GM18507 (cell line): ENCODE measurements at places on chromosomes 3 and 15.
A peak's percentile ranks its signal among the peaks of the same experiment; 100 is the strongest.

DNA sequence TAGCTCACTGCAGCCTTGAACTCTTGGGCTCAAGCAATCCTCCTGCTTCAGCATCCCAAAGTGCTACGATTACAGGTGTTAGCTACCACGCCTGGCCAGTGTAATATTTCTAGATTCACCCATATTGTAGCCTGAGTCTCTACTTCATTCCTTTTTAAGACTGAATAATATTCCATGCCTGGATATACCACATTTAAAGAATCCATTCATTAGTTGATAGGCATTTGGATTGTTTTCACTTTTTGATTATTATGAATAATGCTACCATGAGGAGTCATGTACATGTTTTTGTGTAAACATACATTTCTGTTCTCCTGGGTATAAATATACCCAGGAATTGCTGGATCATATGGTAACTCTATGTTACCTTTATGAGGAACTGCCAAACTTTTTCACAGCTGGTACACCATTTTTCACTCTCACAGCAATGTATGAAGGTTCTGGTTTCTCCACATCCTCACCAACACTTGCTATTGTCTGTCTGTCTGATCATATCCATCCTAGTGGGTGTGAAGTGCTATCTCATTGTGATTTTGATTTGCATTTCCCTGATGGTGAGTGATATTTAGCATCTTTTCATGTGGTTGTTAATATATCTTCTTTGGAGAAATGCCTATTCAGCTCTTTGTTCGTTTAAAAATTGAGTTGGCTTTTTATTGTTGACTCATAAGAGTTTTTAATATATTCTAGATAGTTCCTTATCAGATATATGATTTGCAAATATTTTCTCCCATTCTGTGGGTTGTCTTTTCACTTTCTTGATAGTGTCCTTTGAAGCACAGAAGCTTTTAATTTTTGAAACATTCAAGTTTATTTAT, 32.6 kb downstream of the EEFSEC start:
- DNase-seq, result no peak

- no peak for DNase-seq
Observed at GRCh38 chr15:67303490-67304363, 49.1 kb downstream of the IQCH start.

DNA sequence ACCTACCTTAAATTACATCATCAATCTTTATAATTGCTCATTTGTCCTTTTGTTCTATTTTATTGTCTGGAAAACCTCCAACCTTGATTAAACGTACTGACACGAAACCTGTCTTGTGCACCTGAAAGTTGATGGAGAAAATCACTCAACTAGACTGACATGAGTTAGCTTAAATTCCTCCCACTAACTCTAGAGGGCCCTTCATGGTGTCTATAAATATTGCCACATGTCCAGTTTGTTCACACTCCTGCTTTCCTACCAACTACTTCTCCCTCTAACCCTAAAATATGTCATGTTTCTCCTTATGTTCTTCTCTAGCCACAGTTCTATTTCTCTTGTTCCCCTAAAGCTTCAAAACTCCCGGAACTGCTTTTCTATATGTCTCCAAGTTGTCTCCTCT, 59.8 kb upstream of the SGO1 start:
- no peak for DNase-seq

DNA sequence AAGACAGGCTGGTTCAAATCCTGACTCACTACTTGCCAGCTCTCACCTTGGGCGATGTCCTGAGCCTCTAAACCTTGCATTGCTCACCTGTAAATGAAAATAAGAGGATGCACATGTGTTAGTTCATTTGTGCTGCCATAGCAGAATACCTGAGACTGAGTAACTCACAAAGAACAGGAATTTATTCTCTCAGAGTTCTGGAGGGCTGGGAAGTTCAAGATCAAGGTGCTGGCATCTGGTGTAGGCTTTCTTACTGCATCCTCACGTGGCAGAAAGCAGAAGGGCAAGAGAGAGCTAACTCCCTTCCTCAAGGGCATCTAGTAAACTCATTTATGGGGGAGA, 222.7 kb downstream of the MTHFS start:
- DNase-seq, result no peak

DNA sequence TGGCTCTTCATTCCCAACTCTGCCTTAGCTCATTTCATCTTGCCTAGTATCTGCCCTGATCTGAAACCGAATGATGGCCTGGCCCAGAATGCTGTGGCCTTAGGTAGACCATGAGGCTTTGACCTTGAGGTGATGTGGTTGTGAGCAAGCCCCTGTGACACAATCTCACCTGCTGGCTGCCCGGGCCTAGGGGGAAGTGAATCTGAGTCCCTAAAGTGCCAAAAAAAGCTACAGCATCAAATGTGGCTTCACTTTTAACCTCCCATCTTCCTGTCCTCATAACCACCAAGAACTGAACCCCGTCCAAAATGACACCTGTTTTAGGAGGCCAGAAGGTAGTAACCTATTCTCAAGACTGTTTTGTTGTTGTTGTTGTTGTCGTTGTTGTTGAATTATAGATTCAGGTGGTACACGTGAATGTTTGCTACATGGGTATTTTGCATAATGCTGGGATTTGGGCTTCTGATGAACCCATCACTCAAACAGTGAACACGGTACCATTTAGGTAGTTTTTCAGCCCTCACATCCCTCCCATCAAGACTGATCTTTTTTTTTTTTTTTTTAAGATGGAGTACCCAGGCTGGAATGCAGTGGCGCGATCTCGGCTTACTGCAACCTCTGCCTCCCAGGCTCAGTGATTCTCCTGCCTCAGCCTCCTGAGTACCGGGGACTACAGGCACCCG, 54.6 kb downstream of the MCCC1 start:
- DNase-seq, result peak; percentile 44

GRCh38 chr15:99925661-99926461, 192.6 kb upstream of the LYSMD4 start:
- no peak for DNase-seq

GRCh38 chr15:69657626-69658025, 205.0 kb downstream of the RPLP1 start:
- DNase-seq, result no peak

- DNase-seq, result no peak
Observed at GRCh38 chr3:156964577-156964976, 138.4 kb downstream of the LEKR1 start.

DNA sequence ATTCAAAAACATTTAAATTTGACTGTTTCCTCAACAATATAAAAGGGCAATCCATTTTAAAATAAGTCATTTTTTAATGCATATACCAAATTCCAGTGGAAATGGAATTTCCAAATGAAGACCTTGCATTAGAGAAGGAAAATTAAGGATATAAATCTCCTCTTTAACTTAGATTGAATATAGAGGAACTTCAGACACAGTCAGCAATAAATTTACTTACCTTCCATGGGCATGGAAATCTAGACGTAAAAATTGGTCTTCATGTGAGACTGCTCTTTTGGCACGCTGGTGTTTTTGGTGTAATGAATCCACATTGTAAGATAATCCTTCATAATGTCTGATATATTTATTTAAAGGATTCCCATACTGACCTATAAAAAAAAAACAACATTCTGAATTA, 32.1 kb downstream of the ADAM10 start:
- DNase-seq, result no peak

DNA sequence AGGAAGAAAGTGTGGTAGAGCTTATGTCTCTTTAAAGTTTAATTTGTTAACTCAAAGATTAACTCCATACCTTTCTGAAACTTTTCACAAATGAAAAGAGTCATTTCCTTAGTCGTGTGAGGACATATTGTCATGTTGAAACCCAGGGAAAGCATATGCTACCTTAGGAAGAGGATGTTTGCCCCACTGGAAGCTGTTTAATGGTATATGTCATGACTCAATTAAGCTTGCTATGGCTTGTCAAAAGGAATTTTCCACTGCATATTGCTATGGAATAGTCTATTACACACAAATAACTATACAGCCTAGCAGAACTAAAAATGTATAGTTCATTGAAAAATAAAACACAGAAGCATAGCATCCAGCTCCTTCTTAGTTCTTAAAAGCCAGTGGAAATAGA, 69.9 kb downstream of the NSUN3 start:
- DNase-seq, result no peak

DNA sequence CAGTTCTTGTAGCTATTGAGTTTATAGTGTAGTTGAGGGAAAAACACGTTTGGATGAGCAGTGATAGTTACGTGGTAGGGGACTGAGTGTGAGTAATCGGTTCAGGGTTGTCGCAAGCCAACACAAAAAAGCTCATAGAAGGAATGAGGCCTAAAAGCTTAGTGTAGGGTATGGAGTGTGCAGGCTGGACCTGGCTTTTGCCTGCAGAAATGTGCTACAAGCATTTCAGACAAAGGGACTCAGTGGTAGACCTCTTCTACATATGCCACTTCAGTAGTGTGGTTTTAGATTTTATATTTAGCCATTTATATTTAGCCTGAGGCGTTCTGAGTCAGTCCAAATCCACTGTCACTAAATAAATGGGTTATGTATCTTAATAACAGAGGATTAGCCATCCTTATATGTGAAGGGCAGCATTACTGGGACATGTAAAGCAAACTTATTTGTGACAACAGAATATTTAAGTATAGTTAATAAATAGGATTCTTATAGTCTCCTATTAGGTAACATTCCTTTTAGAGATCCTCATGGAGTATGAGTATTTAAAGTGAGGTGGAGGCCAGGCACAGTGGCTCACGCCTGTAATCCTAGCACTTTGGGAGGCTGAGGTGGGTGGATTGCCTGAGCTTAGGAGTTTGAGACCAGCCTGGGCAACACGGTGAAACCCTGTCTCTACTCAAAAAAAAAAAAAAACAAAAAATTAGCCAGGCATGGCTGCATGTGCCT, 21.8 kb downstream of the ATP2C1 start:
- no peak for DNase-seq

GRCh38 chr3:101202640-101203039, 117.7 kb downstream of the IMPG2 start:
- DNase-seq, result no peak

DNA sequence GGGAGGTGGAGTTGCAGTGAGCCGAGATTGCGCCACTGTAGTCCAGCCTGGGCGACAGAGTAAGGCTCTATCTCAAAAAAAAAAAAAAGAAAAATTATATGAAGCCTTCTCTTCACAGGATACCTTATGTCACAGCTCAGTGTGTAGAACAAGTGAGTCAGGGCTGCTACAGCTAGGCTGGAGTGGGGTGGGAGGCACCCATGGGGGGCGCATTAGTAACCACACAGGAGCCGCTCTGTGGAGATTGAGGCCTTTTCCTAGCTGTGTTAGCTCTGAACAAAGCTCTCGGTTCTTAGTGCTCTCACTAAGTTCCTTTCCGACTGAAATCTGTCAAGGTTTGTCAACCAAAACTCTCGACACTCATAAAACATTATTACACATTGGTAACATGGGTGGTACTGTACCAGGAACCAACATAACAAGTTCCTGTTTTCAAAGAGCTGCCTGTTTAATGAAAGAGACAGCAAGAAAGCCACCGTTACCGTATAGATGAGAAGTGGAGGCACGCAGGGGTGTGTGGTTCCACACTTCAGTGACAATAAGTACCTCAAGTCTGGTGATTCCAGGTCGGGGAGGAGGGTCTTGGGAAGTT, 4.5 kb downstream of the LRRC31 start:
- no peak for DNase-seq

GRCh38 chr3:46361408-46362283, 7.7 kb downstream of the CCR2 start:
- no peak for DNase-seq

GRCh38 chr3:146160321-146160963, 542 bp downstream of the PLOD2 start:
- no peak for DNase-seq

- DNase-seq, result peak; percentile 43
Observed at GRCh38 chr3:12924437-12924836, 83.1 kb upstream of the RPL32 start.
